ENCODE measurements at places on chromosomes 12 and 14.

- DNase-seq: no peak
Measured at GRCh38 chr14:22152161-22152870, 436.7 kb downstream of the DAD1 start.

GRCh38 chr12:84811291-84811690 is 101.3 kb downstream of the SLC6A15 start:
- no peak for DNase-seq

- no peak for DNase-seq
Measured at GRCh38 chr14:90819734-90820393, 3.6 kb upstream of the TTC7B start.

DNA sequence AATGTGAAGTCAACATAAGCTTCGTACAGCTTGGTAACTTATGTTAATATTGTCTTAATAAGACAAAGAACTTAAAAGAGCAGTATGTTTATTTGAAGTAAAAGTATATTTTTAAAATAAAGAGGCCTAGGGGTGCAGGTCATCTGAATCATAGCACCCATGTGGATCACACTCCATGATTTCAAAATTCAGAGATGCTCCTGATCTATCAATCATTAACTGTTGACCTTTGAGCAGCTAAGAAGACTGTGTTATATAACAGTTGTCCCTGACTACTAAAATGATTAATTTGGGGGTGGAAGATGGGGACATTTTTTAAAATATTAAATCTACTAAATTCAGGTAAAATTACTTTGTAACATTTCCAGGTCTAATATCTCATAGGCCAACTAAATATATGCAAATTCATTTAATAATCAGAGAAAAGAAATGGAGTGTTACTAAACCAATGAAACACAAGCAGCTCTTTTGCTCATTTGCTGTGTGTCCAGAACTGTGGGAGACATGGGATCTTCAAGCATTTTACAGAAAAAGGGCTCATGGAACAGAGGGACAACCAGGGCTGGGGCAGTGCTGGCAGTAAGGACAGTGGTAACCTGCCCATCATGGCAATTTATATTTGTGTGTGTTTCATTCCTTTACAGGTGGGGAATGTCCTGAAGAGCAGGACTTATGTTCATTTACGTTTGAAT is 120.7 kb upstream of the PCED1B start:
- DNase-seq: no peak

GRCh38 chr12:34288963-34289345 is 266.7 kb downstream of the ALG10 start:
- no peak for DNase-seq

DNA sequence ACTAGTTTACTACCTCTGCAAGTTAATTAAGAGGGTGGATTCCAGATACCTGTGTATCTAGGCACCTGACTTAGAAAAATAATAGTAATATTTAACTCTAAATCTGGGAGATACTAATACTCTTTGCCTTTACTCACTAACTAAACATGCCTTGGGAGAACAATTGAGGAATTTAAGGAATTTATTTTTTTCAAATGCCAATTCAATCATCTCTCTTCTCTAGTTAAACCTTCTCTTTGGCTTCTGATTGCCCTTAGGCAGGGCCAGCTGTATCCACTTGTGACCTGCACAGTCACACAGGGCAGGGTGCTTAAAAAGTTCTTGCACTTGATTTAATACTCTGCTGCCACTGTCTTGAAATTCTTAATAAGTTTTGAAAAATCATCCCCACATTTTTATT is 142.4 kb downstream of the PLCZ1 start:
- DNase-seq: no peak
